ENCODE measurements at places on chromosomes 3 and 15. TPM values are rescaled to one million over a fixed set of nuclear protein-coding genes. Genes with fewer than 3 reads are reported as not detected.

DNA sequence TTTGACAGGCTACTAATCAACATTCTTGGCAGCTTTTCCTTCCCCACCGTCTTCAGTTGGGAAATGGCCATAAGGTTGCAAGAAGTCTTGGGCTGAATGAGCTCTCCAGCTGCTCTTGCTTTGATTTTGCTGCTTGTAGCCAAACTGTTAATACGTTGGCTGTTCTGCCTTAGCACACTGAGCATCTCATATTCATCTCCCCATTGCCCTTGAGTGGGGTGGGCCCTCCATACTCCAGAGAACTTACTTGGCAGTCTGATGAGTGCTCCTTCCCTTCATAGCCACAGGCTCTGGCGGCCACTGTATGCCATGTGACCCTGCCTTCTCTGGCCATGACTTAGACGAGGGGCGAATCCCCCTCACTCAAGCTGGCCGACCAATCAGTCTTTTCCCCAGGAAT, 25.8 kb upstream of the PAQR5 start:
- no peak for DNase-seq

GRCh38 chr3:45690336-45691035, 1.3 kb downstream of the SACM1L start:
- DNase-seq: no peak

DNA sequence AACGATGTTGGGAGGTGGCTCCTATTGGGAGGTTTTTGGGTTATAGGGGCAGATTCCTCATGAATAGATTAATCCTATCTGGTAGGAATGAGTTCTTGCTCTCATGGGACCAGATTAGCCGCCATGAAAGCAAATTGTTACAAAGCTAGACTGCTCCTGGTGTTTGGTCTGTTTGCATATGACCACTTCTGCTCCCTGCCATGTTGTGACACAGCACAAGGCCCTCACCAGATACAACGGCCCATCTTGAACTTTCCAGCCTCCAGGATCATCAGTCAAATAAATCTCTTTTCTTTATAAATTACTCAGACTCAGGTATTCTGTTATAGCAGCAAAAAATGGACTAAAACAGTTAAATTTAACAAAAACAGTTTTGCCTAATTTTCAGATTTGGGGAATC, 34.4 kb downstream of the TRIM42 start:
- DNase-seq: no peak

Gene MESP2
- total RNA-seq: not detected

Data from tongue (tissue), 3 donors.